Activated CD4-positive, alpha-beta memory T cell treated with anti-CD3 and anti-CD28 coated beads for 36 hours (primary cell): ENCODE measurements at places on chromosomes 2 and 18. TPM values are rescaled to one million over a fixed set of nuclear protein-coding genes. Genes with fewer than 3 reads are reported as not detected.
A peak's percentile ranks its signal among the peaks of the same experiment; 100 is the strongest.

DNA sequence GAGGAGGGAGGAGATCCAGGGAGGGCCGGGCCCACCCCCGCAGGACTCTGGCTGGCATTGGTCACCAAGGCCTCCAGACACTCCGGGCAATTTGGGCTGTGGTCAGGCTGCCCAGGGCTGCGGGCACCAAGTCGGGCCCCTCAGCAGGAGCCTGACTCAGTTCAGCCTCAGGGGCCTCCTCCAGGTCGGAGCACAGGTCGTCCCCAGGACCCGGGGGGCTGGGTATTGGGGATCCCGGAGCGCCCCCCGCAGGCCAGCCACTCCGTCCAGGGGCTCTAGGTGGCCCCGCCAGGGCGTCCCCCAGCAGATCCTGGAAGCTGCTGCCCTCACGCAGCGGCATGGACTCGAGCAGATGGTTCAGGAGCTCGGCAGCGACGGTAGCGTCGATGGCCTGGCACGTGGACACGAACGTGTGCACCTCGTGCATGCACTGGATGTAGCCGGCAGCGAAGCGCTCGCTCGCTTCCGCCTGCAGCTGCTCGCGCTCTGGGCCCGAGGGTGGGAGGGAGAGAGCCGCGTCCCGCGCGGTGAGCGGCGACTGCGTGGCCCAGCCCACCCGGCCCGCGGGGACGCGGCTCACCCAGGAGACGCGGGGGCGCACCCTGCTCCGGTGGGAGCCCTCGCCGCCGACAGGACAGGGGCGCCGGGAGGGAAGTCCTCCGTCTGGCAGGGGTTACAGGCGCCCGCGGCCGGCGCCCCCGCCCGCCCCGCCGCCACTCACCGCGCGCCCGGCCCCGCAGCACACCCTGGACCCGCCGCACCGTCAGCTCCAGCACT lies 884 bp downstream of the HES6 start:
- DNase-seq, result peak; percentile 42

DNA sequence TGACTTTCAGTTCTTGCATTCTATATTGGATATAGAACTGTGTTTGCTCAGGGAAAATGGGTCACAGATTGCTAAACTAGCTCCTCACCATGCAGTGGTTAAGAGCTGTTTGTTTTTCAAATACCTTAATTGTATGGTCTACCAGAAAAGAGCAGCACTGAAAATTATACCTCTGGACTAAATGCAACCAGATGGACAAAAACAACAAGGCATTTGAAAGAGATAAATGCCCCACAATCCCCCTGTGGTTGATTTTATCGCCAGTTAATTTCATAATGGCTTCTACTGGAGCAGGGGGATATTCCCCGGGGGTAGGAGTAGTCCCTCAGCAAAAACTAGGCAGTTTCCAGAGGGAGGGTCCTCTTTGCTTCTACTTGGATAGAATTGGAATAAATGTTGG lies 267.9 kb upstream of the TNP1 start:
- no peak for DNase-seq

DNA sequence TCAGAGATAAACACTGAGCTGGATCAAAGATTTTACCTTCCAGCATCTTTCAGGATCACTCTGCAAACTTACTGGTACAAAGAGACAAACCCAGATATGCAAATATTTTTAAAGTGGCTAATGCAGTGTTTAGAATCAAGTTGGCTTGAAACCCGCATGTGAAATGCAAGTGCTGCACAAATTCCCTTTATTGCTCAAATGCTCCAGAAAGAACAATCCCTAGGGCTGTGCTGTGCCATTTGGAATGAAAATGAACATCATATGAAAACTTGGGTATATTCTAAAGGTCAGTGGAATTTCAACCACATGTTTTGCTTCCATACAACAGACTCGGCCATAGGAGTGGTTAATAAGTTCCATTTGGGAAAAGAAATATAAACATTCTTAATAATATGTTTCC lies 139.1 kb downstream of the VWC2L start:
- DNase-seq, result no peak

- DNase-seq, result no peak
Observed at GRCh38 chr2:149152469-149152953, 114.0 kb downstream of the LYPD6B start.

GRCh38 chr2:40289771-40290404 lies 162.0 kb downstream of the SLC8A1 start:
- no peak for DNase-seq

- peak; percentile 21 for DNase-seq
Observed at GRCh38 chr2:216849987-216850386, 9.9 kb downstream of the TNP1 start.

DNA sequence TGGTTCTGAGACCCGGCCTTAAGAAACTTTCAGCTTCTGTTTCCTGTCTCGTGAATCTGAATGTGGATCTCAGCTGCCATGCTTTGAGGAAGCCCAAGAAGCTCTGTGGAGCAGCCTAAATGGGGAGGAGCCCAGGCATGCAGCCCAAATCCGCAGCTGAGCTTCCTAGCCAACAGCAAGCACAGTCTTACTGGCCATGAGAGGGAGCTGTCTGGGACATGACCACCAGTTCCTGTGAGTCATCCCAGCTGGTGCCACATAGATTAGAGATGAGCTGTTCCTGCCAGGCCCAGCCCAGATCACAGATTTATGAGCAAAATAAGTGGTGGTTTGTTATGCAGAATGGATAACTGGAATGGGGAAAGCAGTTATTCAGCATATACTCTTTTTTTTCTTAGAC lies 224.4 kb upstream of the APCDD1 start:
- peak; percentile 9 for DNase-seq

DNA sequence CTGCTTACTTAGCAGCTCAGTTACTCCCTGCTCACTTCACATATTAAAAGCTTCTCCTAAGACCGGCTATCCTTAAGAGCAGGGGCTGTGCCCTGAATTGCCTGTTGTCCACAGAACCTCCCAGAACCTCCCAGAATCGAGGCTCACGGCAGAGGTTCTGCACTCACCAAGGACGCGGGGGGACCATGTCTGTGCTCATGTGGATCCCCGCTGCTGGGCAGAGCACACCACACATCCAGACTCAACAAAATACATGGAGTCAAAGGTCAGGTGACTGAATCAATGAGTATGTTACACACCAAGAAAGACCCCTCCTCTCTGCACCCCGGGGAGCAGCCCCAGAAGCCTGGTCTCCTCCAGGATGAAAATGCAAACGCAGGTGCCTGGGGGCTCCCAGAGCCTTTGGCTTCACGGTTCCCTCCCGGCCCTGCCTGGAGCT lies 149.0 kb downstream of the MBP start:
- no peak for DNase-seq

GRCh38 chr18:72637299-72637698 lies 93.2 kb upstream of the CBLN2 start:
- no peak for DNase-seq

- DNase-seq, result no peak
Observed at GRCh38 chr2:61420991-61421544, 49.8 kb downstream of the USP34 start.

GRCh38 chr2:71601136-71602114 lies 148.1 kb downstream of the DYSF start:
- no peak for DNase-seq

- no peak for DNase-seq
Observed at GRCh38 chr2:42025151-42025582, 22.7 kb upstream of the PKDCC start.

DNA sequence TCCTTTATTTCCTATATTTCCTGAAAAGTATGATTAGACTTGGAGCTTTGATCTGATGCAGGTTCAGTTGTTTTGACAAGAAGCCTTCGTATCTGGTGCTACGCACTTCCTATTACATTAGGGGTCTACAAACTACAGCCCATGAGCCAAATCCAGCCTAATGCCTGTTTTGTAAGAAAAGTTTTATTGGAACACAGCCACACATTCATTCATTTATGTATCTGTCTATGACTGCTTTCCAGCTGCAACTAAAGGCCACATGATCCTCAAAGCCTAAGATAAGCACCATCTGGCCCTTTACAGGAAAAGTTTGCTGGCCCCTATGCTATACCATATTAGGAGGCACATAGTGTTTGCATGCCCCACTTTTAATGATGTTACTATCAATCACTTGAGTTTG lies 26.0 kb downstream of the EIF2AK3 start:
- no peak for DNase-seq

- DNase-seq, result no peak
Observed at GRCh38 chr2:201006704-201007103, 43.2 kb upstream of the ORC2 start.

DNA sequence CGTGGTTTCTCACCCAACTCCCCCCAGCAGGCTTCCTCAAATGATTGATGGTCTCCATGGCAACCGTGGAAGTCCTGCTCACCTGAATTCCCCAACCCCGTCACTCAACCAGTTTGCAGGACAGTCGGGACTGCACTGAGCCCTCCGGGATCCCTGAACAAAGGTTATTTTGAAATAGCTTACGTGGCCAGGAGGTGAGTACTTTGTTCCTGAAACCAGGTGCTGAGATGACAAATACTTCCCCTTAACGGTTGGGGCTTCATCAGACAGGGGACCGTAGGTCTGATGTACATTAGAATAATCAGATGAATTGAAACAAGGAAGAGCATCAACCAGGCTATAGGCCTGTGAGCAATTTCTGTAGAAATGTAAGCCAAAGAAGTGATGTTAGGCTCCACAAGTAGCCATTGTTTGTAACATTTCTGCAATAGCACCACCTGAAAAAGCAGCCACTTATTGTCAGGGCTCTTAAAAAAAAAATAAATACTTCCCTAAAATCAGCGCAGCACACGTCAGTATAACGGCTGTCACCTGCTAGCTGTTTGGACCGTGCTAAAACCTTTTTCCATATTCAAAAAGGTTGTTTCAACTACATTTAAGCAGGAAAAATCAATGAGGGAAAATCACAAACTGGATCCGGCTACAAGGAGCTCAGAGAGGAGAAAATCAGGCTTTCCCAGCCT lies 206.4 kb upstream of the ID2 start:
- peak; percentile 76 for DNase-seq

DNA sequence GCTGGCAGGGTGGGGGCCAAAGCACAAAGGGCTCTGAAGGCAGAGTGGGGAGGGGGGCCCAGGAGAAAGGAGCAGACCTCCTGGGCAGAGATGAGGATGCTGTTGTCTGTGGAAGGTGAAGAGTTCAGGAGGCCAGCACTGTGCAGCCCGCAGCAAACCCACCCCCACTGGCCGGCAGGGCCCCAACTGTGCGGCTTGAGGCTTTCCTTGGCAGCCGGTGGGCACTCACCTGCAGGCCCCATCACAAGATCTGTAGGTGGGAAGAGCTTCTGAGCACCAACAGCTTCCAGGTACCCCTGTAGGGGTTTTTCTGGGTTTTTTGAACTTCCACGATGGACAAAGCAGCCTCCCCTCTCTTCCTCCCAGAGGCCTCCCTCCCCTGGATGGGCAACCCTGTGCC lies 72.9 kb downstream of the NDUFA10 start:
- DNase-seq, result no peak

GRCh38 chr2:196453613-196454047 lies 185.9 kb upstream of the CCDC150 start:
- peak; percentile 45 for DNase-seq

DNA sequence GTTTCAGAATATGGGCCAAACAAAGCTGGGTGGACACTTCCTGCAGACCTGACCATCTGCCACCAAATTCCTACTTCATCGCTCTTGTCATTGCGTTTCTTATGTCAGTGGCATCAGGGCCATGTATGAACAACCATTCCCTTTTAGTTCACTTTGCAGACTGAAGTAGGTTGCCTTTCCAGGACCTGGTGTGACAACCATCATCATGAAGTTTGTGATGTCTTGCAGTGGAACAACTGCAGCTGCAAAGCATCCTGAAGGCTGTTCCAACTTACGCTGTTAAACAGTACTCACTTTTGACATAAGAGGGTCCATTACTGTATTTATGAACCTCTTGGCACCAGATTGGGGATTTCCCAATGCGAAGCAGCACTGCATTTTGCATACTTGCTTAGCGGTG lies 511.6 kb downstream of the ARHGAP15 start:
- DNase-seq, result no peak

DNA sequence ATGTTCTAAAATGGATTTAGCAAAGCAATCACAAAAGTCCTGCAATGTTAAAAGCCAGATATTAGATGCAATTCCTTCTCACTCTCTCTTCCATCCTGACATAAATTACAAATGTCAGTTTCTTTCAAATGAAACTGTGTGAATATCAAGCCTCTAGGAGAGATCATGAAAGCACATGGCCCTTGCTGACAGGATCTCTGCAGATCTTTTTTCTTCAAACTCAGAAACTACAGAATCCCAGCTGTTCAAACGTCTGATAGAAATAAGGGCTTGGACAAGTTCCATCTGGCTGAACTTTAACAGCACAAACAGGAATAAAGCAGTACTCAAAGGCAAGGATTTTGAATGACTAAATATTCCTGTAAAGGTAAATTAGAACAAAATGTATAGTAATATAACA lies 47.6 kb downstream of the PDE1A start:
- DNase-seq, result no peak

- no peak for DNase-seq
Observed at GRCh38 chr2:118548880-118549488, 298.5 kb downstream of the EN1 start.

- no peak for DNase-seq
Observed at GRCh38 chr18:1050012-1050657, 145.5 kb downstream of the ADCYAP1 start.

- no peak for DNase-seq
Observed at GRCh38 chr2:220665108-220665471, 907.0 kb downstream of the EPHA4 start.

DNA sequence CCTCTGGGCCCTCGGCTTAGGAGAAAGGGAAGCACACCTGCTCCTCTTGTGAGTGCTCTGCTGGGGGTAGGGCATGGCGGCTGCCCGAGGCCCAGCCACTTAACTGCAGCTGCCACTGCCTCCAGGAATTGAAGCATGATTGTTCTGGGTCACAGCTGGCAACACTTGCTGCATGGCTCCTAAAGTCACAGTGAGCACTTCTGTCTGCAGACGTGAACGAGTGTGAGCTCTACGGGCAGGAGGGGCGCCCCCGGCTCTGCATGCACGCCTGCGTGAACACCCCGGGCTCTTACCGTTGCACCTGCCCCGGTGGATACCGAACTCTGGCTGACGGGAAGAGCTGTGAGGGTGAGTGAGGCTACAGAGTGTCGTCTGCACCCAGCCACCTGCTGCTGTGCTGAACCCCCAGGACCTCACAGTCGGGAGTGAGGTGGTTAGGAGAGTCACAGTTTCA lies 44.4 kb downstream of the FBLN7 start:
- peak; percentile 80 for DNase-seq

DNA sequence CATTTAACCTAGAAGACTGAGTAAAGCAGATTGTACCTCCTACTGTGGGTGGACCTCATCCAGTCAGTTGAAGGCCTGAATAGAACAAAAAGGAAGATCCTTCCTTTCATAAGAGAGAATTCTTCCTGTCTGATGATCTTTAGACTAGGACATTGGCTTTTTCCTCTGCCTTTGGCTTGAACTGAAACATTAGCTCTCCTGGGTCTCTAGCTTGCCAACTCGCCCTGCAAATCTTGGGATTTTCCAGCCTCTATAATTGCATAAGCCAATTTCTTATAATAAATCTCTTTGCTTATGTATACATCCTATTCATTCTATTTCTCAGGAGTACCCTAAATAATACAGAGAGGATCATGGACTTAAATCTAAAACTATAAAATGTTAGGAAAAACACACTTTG lies 6.2 kb upstream of the KDSR start:
- DNase-seq, result no peak

IL36RN gene
- not detected for total RNA-seq

RUFY4 gene
- total RNA-seq, result 1.8 TPM

CEBPZ gene
- 62.3 TPM for total RNA-seq

LIMS3 gene
- total RNA-seq, result 3.3 TPM

ADCYAP1 gene
- total RNA-seq, result not detected

ALK gene
- total RNA-seq, result not detected

FN1 gene
- total RNA-seq, result 0.50 TPM

PHLPP1 gene
- total RNA-seq, result 8.7 TPM

TEKT4 gene
- total RNA-seq, result not detected

DOK6 gene
- not detected for total RNA-seq

OSBPL6 gene
- 1.9 TPM for total RNA-seq

ATG4B gene
- total RNA-seq, result 85.0 TPM

GCA gene
- 32.1 TPM for total RNA-seq

SPHKAP gene
- total RNA-seq, result not detected

SKA1 gene
- total RNA-seq, result 46.0 TPM
